Ureter (tissue), 1 donor: ENCODE measurements at places on chromosomes 1 and 21. TPM values are rescaled to one million over a fixed set of nuclear protein-coding genes. Genes with fewer than 3 reads are reported as not detected.

Gene CD1D
- total RNA-seq: 1.7 TPM

Gene ZNF593OS
- not detected for total RNA-seq

Gene DISP3
- total RNA-seq: 0.34 TPM

DNA sequence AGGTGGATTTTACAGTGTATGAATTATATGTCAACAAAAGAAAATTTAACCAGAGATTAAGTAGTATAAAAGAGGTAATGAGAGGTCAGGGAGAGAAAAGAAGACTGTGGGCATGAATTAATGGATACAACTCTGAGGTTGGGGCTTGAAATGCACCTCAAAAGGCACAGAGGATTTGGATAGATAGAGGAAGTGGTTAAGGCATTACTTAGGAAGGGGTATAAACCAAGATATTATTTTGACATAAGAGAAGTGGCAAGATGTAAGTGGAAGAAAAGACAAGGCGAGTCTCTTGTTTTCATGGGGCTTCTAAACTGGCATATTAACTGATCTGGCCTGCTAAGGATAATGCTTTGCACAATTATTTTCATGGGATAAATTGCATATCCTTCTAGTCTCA is 34.1 kb downstream of the RAP1A start:
- no peak for DNase-seq

GRCh38 chr1:207026104-207026534 is 6.4 kb downstream of the C1orf116 start:
- no peak for DNase-seq

GRCh38 chr21:39703578-39703977 is 41.4 kb upstream of the IGSF5 start:
- no peak for DNase-seq
